ENCODE measurements at places on chromosomes 3 and 15. TPM values are rescaled to one million over a fixed set of nuclear protein-coding genes. Genes with fewer than 3 reads are reported as not detected.

RBM15B gene
- total RNA-seq, result 26.1 TPM

GRCh38 chr15:98035577-98036010 is 75.1 kb downstream of the ARRDC4 start:
- no peaks in the 10 kb centered on the region for H3K36me3 ChIP-seq
- no peak for DNase-seq
- no peaks in the 10 kb centered on the region for H3K27me3 ChIP-seq

- DNase-seq, result no peak
- H3K27ac ChIP-seq, result no peak overlapping the region
- no peak overlapping the region for H3K4me3 ChIP-seq
- peaks cover 14% of the 10 kb centered on the region for H3K4me1 ChIP-seq
- H3K27me3 ChIP-seq, result no peaks in the 10 kb centered on the region
- peaks cover 11% of the 10 kb centered on the region for H3K36me3 ChIP-seq
Observed at GRCh38 chr3:186070996-186071395, 37.9 kb downstream of the ETV5 start.

DNA sequence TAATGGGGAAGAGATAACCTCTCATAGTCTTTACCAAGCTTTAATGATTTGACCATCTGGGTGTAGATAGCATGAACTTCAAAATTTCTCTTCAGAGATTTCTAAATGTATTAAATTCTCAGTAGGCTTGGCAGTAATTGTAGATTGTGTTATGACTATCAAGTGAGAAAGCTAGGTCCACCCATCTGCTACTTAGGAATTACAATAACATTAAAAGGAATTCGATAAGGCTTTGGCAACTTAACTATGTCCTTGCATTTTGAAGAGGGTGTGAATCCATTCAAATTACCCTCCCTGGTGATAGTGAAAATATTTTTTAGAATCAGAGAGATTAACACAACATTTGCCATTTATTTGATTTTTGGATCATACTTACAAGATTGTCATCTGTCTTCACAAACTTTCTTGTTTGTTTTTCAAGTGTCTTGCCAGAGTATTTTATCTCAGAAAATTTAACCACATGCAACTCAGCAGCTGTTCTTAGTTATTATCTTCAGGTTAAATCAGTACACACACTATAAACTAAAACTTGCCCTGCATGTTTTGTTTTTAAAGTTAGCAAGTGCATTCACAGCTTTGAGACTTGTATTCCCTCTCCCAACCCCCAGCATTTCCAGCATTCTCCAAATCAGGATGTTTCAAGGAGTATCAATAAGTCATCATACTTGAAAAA is 69.6 kb upstream of the COL8A1 start:
- DNase-seq, result no peak
- no peak overlapping the region for H3K27ac ChIP-seq
- H3K4me1 ChIP-seq, result no peaks in the 10 kb centered on the region
- H3K36me3 ChIP-seq, result no peaks in the 10 kb centered on the region
- H3K27me3 ChIP-seq, result no peaks in the 10 kb centered on the region

- no peak for DNase-seq
- H3K27ac ChIP-seq, result no peak overlapping the region
- no peak overlapping the region for H3K4me3 ChIP-seq
- H3K36me3 ChIP-seq, result no peaks in the 10 kb centered on the region
- no peaks in the 10 kb centered on the region for H3K27me3 ChIP-seq
Observed at GRCh38 chr15:60875681-60876080, 353.4 kb downstream of the RORA start.

GRCh38 chr3:142866841-142867631 is 21.8 kb downstream of the PCOLCE2 start:
- H3K4me3 ChIP-seq, result no peak overlapping the region
- no peaks in the 10 kb centered on the region for H3K36me3 ChIP-seq
- no peaks in the 10 kb centered on the region for H3K4me1 ChIP-seq
- no peaks in the 10 kb centered on the region for H3K27me3 ChIP-seq
- H3K27ac ChIP-seq, result no peak overlapping the region

CAND2 gene
- 21.6 TPM for total RNA-seq

RHCG gene
- not detected for total RNA-seq

- DNase-seq, result no peak
- H3K36me3 ChIP-seq, result no peaks in the 10 kb centered on the region
- H3K27me3 ChIP-seq, result no peaks in the 10 kb centered on the region
- H3K27ac ChIP-seq, result no peak overlapping the region
- no peak overlapping the region for H3K4me3 ChIP-seq
Observed at GRCh38 chr3:113574213-113574612, 41.9 kb downstream of the SIDT1 start.

Data from Karpas-422 (cell line).